ENCODE measurements at places on chromosomes 11 and 22.

- no peak for DNase-seq
Observed at GRCh38 chr11:105407101-105407500, 202.8 kb upstream of the GRIA4 start.

- DNase-seq, result no peak
Observed at GRCh38 chr11:64290352-64291261, 495 bp upstream of the KCNK4 start.

GRCh38 chr11:117172724-117173421 lies 5.7 kb upstream of the SIDT2 start:
- no peak for DNase-seq

GRCh38 chr11:134038897-134039470 lies 29.9 kb upstream of the JAM3 start:
- no peak for DNase-seq

DNA sequence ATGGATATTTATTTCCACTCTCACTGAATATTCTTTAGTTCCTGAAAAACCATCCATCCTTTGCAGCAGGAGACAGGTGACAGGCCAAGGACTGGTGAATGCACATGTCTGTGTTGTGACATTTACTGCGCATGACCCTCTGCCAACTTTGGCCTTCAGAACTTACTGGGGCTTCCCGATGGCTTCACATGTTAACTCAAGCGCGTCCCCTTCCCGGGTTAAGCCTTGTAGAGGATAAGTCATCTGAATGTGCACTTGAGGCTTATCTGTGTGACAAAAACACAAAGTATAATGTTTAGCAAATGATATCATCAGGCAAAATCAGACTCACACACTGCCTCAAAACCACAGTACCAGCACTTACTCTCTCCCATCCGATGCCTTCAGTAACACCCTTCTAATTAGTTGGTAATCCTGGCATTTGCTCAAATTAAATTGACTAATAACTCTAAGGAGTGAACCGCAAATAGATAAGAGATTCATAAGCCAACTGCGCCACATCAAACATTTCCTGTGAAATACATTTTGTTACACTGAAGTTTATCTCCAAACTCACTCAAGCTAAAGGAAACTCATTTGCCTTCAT lies 286.4 kb downstream of the CADM1 start:
- DNase-seq, result no peak

DNA sequence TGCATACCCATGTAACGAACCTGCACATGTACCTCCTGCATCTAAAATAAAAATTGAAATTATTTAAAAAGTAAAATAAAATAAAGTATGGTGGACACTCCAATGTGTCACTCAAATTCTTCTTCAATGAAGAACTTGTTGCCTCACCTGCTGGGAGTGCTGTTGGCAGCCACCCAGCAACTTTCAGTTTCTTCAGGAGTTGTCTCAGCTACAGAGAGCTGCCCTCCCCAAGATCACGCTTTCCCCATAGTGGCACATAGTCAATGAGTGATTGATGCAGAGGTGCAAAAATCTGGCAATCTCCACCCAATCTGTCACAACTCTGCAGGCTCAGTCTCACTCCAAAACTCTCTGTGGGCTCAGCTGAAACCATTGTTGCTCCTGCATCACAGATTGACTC lies 92.3 kb upstream of the C11orf87 start:
- no peak for DNase-seq

- DNase-seq, result no peak
Observed at GRCh38 chr11:57823859-57824258, 62.3 kb downstream of the CTNND1 start.

DNA sequence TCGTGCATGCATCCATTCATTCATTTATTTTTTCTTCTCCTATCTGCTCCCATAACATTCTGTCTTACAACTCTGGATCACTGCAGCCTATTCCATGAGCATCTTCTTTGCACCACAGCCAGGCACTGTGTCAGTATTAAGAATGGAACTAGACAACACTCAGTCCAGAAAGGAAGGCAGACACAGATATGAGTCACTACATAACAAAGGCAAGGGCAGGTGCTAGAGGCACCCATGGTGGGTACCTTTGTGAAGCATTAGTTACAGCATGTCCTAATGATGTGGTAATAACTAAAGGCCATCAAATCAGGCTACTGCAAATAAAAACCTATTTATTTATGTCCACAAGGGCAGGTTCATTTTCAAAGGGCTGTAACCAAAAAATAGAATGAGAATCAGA lies 28.1 kb downstream of the TENM4 start:
- DNase-seq, result no peak

- no peak for DNase-seq
Observed at GRCh38 chr22:49062155-49062801, 765.4 kb downstream of the BRD1 start.

DNA sequence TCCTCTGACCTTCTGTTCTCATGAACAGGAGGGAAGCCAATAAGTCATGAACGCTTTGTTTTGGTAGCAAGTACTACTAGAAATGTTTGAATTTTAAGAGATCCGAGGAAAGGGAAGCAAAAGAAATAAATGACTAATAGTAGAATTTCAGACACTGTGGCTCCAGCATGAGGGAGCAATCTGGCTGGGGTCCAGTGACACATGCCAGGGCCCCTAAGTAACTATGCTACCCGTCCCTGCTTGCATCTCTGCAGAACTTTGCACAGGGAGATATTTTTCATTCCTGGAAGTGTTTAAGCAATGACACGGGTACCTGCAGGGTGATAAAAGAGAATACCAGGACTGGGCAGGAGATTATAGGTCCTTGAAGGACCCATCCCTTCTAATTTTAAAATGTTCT lies 7.3 kb upstream of the ADAMTS8 start:
- DNase-seq, result no peak

GRCh38 chr11:122642472-122642922 lies 13.0 kb upstream of the UBASH3B start:
- no peak for DNase-seq

GRCh38 chr22:30871391-30872284 lies 96.9 kb downstream of the MORC2 start:
- DNase-seq, result no peak

DNA sequence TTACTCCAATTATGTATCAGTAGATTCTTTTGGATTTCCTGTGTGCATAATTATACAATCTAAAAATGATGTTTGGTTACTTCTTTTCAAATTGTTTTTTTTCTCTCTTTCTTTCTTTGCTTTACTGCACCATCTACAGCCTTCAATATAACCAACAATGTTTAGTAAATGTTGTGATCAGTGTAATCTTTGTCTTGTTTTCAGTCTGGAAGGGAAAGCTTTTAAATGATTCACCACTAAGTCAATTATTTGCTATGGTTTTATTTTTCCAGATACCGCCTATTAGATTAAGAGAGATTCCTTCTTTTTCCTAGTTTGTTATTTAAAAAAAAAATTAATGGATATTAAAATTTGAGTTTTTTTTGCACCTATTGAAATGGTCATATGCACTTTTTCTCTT lies 29.8 kb upstream of the ABTB2 start:
- DNase-seq, result no peak

- no peak for DNase-seq
Observed at GRCh38 chr11:128052912-128053641, 534.3 kb downstream of the ETS1 start.

GRCh38 chr11:11243590-11244469 lies 109.2 kb downstream of the CSNK2A3 start:
- DNase-seq, result peak; percentile 5

DNA sequence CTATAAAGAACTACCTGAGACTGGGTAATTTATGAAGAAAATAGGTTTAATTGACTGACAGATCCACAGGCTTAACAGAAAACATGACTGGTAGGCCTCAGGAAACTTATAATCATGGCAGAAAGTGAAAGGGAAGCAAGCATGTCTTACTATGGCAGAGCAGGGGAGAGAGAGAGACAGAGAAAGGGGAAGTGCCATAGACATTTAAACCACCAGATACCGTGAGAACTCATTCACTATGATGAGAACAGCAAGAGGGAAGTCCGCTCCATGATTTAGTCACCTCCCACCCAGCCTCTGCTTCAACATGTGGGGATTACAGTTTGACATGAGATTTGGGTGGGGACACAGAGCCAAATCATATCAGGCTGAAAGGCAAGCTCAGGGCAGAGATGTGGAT lies 327.1 kb upstream of the DDI1 start:
- no peak for DNase-seq

GRCh38 chr11:34646431-34646830 lies 25.5 kb downstream of the EHF start:
- no peak for DNase-seq

DNA sequence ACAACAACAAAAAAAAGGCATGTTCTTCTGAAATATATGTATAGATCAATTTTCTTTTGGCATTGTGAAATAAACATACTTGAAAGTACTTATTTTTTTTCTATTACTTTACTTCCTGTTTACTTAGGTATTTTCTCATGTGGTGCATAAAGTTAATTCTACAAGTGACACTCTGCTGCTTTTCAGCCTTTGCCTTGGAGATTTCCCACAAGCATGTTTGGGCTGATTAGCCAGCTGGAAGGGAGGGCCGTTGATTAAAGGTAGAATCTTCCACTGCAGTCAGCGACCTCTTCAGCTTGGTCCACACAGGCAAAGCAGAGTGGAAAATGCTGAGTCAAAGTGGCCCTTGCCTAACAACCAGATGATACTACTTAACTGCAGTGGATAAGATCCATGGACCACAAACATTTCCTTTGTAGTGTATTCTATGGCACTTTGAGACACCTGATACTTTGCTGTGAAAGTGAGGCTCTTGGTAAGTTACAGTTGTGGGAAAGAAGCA lies 176.0 kb downstream of the ARHGAP42 start:
- DNase-seq, result no peak

- DNase-seq, result no peak
Observed at GRCh38 chr11:115887316-115887715, 383.1 kb upstream of the CADM1 start.

DNA sequence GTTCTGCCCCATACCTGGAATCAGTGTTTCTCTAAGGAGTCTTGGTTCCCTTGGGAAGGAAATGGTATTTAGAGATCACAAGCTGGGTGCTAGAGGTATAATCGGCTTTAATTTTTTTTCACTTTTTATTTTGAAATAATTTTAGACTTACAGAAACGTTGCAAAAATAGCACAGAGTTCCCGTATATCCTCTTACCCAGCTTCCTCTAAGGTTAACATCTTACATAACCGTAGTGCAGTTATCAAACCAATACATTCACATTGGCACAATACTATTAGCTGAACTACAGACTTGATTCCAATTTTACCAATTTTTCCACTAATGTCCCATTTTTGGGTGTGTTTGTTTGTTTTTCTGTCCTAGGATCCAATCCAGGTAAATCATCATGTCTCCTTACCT lies 63.8 kb downstream of the RBX1 start:
- DNase-seq, result no peak

DNA sequence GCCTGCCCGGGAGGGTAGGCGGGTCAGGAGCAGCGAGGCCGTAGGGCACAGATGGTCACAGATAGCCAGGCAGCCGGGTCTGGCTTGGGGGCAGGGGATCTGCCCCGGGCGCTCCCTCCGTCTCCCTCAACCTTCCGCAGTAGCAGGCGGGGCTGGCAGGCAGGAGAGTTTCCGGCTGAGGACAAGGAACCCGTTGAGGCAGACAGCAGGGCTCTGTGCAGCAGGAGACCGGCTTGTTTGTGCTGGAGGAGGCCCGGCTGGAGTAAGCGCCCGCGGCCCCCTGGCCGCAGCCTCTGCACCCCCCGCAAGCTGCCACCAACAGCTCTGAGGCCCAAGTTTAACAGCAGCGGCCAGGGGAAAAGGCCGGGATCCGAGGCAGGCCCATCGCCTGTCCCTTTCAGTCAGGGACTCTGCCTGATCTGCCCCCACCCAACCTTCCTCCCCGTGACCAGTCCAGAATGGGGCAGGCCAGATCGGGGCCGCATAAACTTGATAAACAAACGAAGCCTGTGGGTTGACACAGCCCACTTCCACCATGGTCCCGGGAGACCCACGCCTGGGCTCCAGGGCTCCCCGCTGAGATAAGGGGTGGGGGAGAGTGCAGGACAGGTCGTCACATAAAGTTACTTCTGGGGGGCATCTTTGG lies 13.6 kb downstream of the SCARF2 start:
- no peak for DNase-seq

GRCh38 chr11:33157103-33158027 lies 3.9 kb downstream of the CSTF3 start:
- DNase-seq, result no peak

GRCh38 chr11:10828402-10828801 lies 19.7 kb upstream of the EIF4G2 start:
- no peak for DNase-seq

DNA sequence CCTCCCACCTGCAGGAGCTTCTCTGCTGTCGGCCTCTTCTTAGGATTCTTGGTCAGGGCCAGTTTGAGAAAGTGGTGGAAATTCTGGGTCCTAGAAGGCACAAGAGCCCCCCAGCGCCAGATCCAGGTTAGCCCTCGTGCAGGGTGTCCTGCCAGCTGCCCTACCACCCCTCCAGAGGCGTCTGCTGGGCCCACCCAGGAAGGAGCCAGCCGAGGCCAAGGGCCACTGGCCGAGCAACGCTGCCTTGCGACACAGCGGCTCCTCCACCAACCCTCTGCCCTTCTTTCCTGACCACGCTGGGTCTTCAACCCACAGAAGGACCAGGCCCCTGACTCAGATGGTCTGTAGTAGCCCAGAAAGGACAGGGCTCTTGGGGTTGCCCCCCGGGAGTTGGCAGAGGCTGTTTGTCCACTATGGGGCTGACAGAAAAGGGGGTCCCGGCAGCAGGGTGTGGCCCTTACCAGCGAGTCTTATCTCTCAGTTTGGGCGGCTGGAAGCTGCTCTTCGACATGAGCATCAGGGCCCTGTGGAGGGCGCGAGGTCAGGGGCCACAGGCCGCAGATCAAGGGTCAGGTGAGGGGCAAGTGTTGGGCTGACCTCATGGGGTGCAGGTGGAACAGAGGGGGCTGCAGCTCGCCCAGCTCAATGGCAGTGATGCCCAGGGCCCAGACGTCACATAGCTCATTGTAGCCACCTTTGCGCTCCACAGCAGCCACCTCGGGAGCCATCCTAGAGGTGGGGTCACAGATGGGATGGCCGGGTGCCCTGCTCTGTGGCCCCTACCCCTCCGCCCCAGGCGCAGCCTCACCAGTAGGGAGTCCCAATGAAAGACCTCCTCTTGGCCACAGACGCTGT lies 2.5 kb downstream of the MAP4K2 start:
- no peak for DNase-seq

DNA sequence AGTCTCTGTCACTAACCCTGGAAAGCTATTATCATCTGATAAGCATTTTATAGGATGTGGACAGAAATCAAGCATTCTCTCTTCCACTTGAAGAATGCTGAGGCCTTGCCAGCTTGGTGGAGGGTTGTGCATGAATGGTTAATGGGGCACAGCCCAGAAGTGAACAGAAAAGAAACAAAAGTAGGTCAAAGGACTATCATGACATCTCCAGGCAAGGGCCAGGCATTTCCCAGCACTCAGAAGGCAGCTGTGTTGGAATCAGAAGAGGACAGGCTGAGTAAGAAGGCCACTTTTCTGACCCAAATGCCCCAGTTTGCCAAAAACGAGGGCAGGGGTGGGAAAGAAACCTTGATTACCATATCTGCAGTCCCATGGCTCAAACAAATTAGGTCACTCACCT lies 12.4 kb downstream of the TENM4 start:
- DNase-seq, result no peak

GRCh38 chr11:72160319-72160718 lies 24.8 kb downstream of the FOLR3 start:
- DNase-seq, result no peak

- DNase-seq, result peak; percentile 43
Observed at GRCh38 chr11:9265211-9266131, at the start of gene DENND5A. DENND5A (minus strand) TSS chr11:9265350; CDS start chr11:9265069, 281 bp downstream.

Measured in stimulated activated CD8-positive, alpha-beta memory T cell treated with anti-CD3 and anti-CD28 coated beads, Interleukin-7, amount 100 ng/mL, for 1 hour (primary cell).